ENCODE measurements at places on chromosomes 6 and 20. TPM values are rescaled to one million over a fixed set of nuclear protein-coding genes. Genes with fewer than 3 reads are reported as not detected.

The ACOT8 gene
- 35.7 TPM for total RNA-seq

The DAAM2 gene
- 12.5 TPM for total RNA-seq

The STK35 gene
- 21.0 TPM for total RNA-seq

The SUMO4 gene
- total RNA-seq: 1.3 TPM

The PRKN gene
- 9.3 TPM for total RNA-seq

- DNase-seq: no peak
Measured at GRCh38 chr20:51221791-51222408, 199.0 kb upstream of the KCNG1 start.

- DNase-seq: peak; percentile 62
Measured at GRCh38 chr6:40999569-40999968, 39.5 kb downstream of the UNC5CL start.

GRCh38 chr6:150408842-150409241 lies 40.0 kb downstream of the IYD start:
- peak; percentile 69 for DNase-seq

- no peak for DNase-seq
Measured at GRCh38 chr20:16005021-16005914, 568.0 kb downstream of the KIF16B start.

- no peak for DNase-seq
Measured at GRCh38 chr6:170043881-170044790, 246.7 kb downstream of the DLL1 start.

GRCh38 chr6:53220605-53221004 lies 72.0 kb upstream of the GCM1 start:
- no peak for DNase-seq

DNA sequence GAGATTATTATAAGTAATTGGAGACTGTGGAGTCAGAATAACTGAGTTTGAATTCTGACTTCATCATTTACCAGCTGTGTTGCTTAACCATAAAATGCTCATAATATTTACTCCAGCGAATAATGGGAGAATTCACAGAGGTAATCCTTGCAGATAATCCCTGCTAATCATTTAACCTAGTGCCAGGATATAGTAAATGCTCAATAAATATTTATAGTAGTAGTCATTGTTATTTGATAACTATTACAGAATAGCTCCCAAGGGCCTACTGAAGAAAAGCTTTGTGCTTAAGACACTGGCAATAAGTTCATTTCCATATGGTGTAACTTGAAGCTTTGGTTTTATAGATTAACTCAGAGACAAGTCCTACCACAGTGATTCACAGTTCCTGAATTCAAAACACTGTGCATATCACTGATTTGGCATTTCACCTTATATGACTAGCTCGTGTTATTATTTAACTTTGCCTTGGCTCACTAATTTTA lies 208.8 kb upstream of the PLCB4 start:
- no peak for DNase-seq

GRCh38 chr6:45959534-45960145 lies 56.0 kb downstream of the CLIC5 start:
- peak; percentile 24 for DNase-seq

GRCh38 chr6:161481786-161482516 lies 208.1 kb upstream of the AGPAT4 start:
- DNase-seq: peak; percentile 69

- no peak for DNase-seq
Measured at GRCh38 chr6:168027521-168027920, 30.1 kb downstream of the KIF25 start.

DNA sequence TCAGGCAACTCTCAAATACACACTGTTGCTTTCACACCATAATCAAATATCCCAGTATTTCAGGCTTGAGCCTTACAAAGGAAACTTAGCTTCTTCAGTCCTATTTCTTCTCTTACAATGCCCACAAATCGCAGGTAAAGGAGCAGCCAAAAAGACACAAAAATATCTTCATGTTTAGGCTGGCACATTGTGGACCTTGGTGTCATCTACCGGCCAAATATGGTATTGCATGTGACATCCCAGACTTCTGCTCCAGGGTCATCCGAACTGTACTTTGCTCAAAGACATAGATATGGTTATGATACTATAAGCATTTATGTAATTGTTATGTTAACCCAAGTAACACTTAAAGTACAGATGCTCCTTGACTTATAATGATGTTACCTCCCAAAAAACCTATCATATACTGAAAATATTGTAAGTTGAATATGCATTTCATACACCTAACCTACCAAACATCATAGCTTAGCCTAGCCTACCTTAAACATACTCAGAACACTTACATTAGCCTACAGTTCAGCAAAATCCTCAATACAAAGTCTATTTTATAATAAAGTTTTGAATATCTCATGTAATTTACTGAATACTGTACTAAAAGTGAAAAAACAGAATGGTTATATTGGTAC lies 4.6 kb downstream of the OR2H2 start:
- peak; percentile 60 for DNase-seq

- DNase-seq: no peak
Measured at GRCh38 chr6:15255909-15256395, 10.1 kb downstream of the JARID2 start.

DNA sequence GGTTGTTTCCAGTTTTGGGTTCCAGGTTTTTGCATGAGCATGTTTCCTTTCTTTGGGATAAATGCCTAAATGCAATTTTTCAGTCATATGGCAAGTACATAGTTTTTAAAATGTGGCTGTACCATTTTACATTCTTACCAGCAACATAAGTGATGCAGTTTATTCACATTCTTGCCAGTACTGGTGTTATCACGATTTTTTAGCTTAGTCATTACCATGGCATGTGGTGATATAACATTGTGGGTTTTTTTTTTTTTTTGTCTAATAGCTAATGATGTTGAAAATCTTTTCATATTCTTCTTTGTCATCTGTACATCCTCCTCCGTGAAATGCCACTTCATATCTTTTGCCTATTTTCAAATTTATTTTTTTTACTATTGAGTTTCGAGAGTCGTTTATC lies 2.9 kb upstream of the TDRD6 start:
- no peak for DNase-seq

- no peak for DNase-seq
Measured at GRCh38 chr6:39310542-39310941, 3.7 kb downstream of the KCNK17 start.

DNA sequence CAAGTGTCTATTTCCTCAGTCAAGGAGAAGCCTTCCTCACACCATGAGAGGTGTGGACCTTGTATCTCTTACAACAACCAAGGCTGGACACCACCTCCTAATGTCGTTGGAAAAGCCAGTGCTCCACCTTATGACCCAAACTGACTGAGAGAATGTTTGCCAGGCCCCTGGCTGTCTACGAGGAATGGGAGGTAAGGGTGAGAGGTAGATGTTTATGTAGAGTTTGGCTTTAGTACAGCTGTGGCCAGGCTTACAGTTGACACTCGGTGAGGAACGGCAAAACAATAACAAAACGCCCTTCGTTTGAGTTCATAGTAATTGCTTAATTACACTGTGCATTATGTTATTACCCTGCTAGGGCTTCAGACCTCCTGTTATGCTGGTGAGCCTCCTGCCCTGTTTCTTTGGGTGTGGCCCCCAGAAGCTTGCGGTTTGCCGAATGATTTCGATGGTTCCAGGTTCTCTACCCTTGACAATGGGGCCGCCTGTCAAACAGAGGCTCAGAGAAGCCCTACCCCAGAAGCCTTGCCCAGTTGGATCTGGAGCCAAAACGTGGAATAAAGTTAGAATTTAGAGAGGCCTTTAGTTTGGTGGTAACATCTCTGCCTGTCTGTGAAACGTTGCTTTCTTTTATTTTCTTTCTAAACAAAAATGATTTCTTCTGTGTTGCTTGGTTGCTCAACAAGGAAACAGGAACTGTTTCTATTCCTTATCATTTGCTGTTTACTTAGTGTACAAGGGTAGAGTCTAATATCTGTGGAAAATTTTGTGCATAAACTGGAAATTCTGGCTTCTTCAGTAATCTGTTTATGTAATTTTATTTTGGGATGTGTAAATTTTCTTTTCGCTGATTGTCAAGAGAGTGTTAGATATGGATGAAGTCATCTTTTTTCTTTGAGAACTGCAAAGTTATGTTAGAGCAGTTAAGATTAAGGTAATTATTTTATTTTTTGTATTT lies 60.4 kb upstream of the FOXQ1 start:
- no peak for DNase-seq

GRCh38 chr20:24487648-24488047 lies 18.2 kb downstream of the SYNDIG1 start:
- DNase-seq: no peak

DNA sequence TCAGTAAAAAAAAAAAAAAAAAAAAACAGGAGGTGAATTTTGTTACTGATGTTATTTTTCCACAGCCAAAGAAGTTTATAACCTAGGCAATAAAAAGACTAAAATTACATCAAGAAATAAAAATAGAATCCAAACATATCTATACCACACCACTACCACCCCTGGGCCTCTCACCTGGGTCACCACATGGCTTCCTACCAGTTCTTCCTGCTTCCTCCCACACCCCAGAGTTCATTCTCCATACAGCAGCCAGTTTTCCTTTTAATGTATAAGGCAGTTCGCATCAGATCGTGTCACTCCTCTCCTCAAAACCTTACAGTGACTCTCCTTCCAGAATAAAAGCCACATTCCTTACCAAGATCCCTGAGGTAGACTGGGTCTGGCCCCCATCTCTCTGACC lies 23.9 kb downstream of the ROS1 start:
- DNase-seq: no peak

DNA sequence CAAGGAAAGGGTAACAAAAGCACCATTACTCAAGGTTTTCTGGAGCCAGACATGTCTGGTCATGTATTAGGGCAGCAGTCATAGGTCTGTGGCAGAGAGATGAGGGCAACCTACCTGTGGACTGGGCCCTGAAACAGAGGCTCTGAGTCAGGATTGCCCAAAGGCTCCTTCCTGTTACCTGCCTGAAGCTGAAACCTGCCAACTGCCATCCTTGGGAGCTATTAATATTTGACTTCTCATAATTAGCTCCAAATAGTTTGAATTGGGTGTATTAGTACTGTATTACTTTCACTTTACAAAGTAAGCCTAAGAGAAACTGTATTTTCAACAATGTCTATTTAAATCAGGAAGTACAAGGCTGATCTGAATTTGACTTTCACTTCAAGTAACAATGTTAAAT lies 72.0 kb upstream of the TBX18 start:
- DNase-seq: no peak

DNA sequence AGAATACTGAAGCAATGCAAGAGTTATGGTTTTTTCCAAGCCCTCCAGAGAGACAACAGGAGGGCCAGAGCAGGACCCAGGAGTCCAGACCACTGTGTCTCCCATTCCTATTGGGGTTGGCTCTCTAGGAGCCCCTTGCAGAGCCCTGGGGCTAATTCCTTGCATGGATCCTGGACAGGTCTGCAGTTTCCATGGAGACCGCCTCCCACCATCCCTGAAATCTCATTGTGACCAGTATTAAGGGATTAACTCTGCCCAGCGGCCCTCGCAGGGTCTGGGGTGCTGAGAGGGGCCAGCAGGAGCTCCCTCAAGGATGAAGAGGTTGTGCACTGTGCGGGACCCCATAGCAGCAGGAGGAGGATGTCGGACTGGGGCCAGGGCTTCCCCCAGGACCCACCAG lies 34.8 kb downstream of the HNF4A start:
- DNase-seq: no peak

DNA sequence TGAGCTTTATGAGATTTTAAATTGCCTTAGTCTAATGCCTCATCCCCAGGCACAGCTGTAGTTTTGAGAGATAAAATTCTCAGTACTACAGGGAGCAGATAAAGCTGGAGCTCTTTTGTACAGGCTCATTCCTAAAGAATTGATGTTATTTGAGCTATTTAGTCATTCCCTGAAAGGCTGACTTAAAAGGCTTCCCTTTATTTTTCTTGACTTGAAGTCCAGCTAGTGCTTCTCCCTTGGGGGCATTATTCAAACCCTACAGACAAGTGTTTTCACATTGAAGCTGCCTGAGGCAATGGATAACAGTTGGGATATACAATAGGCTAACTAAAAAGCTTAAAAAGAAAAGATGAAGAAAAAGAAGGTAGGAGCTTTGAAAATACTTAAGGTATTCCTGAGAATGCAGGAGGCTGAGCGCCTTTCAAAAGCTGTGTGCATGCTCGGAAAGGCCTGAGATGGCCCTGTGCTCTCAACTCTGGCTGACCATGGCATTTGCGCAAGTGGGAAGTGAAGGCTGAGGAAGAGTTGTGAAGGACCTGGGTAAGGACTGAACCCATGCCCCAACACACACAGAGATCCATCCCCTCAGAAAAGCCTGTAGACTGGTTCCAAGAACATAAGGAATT lies 315.1 kb downstream of the SMOC2 start:
- no peak for DNase-seq
